CD4-positive, alpha-beta T cell treated with Interleukin-2 at 100 ng/mL for 4 hours (primary cell): ENCODE measurements at places on chromosomes 5 and 9.

- DNase-seq = no peak
These were observed 28.5 kb upstream of the TNFSF15 start for GRCh38 chr9:114834386-114834785.

GRCh38 chr5:140252470-140253126, 50.3 kb downstream of the PFDN1 start:
- no peak for DNase-seq

DNA sequence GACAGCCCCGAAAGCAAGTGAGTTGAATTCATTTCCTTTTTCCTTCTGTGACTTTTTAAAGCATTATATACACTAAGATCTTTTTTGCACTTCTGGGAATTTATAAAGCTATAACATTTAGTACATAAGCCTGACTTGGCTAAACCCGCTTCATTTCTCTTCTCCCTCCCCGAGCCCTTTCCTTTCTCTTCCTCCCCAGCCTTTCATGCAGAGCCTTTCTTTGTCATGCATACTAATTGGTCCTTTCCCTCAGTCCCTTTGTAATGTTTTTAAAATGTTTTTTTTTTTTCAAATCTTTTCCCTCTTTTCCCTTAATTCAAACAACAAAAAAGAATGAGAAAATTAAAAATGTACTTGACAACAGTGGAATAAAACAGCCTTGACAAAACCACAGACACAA, 246.4 kb downstream of the PSAT1 start:
- no peak for DNase-seq

DNA sequence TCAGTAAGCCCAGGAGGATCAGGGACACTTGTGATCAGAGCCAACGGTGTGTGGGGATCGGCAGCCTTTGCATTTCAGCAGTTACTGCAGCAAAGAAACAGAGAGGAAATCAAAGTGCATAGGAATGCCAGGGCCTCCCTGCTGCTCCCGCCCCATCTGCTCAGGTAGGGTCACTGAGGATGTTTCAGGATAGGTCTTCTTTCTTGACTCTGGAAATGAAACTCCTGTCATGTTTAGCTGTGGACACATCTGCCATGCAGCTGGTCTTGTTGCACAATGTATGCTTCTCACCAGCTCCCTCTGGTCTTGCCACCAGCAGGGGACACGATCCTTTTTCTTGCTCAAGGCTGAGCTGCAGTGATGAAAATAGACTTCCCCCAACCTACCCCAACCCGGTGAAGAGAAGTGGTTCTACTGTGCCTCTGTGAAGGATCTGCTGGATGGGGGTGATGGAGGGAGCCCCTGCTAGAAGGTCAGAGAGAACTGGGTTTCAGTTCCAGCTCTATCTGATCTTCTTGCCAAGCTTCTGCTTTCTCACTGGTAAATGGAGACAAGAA, 185.2 kb upstream of the KLF4 start:
- DNase-seq = no peak

- no peak for DNase-seq
These were observed 424.6 kb downstream of the MED10 start for GRCh38 chr5:5953584-5954274.

GRCh38 chr5:88503406-88503805, 234.8 kb upstream of the TMEM161B start:
- DNase-seq = no peak

- no peak for DNase-seq
These were observed 80.5 kb downstream of the IRX2 start for GRCh38 chr5:2670940-2671339.

DNA sequence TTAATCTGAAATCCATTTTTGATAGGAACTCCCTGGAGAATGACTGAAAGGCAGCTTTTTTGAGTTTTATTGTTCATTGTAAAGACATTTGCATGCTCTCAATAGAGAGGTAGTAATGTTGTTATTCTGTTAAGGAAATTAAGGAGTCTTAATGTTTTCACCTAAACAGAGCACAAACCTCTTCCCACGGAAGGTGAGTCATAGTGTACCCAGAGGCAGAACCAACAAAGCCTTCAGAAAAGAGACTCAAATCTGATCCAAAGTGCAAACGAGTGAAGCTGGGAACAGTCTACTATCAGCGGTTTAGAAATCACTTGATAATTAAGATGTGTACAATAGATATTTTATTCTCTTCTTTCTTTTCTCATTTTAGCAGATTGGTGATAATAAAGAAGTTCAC, 470.5 kb downstream of the PLK2 start:
- no peak for DNase-seq

DNA sequence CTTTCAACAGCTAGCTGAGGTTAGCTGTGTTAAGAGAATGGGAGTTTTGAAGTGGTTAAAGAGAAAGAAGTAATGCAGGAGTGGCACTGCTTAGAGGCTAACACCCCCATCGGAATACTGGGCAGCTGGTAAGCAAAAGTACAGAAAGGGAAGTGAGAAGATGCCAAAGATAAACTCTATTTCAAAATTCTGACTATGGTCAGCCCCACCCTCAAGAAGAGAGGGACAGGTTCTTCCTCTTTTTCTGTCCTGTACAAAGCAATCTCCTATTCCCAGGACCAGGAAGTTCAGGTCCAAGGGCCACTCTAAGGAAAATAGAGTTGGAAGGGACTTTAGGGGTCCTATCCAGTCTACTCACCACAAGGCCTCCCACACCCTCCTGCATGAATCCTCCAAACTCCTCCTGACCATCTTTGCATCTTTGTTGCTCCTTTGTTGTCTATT, 45.9 kb upstream of the JAK2 start:
- peak; percentile 24 for DNase-seq

GRCh38 chr5:66365981-66366380, 221.9 kb downstream of the SREK1 start:
- DNase-seq = no peak

DNA sequence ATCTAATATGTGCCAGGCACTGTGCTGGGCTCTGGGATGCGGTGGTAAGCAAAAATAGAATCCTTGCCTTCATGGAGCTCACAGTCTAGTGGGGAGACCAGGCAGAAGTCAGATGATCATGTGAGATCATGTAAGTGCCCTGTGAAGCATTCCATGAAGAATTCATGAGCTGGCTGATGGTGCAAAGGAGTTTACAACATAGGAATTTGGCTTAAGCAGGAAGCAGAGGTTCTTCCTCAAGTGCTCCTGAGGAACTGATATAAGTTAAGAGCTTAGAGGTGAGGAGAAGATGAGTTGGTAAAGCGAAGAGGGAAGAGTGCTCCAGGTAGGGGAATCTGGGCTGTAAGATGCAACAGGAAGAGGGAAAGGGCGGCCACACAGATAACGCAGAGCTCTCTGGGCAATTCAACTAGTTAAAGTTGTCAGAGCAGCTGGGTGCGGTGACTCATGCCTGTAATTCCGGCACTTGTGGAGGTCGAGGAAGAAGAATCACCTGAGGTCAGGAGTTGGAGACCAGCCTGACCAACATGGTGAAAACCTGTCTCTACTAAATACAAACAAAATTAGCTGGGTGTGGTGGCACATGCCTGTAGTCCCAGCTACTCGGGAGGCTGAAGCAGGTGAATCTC, 78.5 kb upstream of the SPATA31D4 start:
- DNase-seq = no peak

- DNase-seq = no peak
These were observed at the start of gene MSX2 for GRCh38 chr5:174724484-174725260. MSX2 (plus strand) TSS chr5:174724582; CDS start chr5:174724660, 78 bp downstream.

DNA sequence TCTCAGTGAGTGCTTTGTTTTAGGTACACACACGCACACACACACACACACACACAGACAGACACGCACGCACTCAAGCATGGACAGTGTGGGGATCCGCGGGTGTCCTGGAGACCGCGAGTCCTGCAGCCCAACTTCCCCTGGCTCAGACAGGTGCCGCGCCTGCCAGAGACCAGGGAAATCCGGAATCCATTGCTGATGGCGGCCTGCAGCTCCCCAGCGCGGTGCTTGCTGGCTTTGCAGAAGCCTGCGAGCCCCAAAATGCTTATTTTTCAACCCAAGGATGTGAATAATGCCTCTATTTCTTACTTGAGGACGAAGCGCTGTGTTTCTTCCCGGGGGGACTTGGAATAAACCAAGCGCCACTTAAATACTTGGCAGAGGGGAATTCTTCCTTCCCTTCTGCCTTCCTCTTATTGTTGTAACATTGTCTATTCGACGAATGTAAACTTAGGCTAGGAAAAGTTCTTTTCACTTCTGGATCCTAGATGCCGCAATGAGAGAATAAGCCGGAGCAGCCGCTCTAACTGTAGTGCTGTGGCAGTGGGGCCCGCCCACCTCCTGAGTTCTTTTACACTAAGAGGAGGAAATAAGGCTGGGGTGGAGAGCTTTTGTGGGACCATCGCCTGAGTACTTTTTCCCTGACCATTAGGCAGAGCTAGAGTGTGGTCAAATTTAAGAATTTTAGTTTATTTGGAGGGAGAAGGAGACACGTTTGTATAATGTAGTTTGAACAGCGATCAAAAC, 802 bp downstream of the ITGA2 start:
- peak; percentile 28 for DNase-seq

DNA sequence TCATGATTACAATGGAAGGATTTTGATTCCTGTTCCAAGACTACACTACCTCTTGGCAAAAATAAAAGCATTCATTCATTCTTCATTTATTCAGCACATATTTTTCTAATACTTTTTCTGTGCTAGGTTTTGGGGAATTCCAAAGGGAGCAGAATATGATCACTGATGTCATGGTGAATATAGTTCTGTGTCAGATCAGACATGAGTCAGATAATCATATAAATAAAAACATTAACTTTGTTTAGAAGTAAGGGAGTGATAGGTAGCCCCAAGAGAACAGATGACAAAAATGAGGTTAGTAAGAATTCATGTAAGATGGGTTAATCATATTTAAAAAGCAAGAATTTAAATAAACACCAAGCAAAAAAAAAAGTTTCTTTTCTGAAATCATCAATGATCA, 94.1 kb upstream of the RANBP6 start:
- no peak for DNase-seq

- no peak for DNase-seq
These were observed 206.1 kb upstream of the IRX1 start for GRCh38 chr5:3389471-3390026.

DNA sequence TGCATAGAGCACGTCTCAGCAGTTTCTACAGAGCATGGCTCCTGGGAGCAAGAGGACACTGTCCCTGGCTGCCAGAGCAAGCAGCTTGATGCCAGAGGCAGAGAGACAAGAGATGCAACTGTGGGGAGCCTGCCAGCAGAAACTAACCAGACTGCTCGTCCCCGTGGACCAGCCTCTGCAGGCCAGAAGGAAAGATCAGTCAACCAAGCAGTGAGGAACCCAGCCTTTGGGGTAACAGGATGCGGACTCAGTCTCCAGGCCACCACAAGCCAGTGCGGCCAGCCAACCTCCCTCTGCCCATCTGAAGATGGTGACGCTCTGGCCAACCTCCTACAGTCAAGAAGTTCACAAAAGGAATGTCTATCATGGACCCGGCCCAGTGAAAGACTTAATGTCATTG, 3.7 kb downstream of the SURF4 start:
- no peak for DNase-seq

- no peak for DNase-seq
These were observed 17.0 kb downstream of the PLPP7 start for GRCh38 chr9:131306397-131307004.

GRCh38 chr9:132274861-132275260, 79.9 kb downstream of the SETX start:
- no peak for DNase-seq

DNA sequence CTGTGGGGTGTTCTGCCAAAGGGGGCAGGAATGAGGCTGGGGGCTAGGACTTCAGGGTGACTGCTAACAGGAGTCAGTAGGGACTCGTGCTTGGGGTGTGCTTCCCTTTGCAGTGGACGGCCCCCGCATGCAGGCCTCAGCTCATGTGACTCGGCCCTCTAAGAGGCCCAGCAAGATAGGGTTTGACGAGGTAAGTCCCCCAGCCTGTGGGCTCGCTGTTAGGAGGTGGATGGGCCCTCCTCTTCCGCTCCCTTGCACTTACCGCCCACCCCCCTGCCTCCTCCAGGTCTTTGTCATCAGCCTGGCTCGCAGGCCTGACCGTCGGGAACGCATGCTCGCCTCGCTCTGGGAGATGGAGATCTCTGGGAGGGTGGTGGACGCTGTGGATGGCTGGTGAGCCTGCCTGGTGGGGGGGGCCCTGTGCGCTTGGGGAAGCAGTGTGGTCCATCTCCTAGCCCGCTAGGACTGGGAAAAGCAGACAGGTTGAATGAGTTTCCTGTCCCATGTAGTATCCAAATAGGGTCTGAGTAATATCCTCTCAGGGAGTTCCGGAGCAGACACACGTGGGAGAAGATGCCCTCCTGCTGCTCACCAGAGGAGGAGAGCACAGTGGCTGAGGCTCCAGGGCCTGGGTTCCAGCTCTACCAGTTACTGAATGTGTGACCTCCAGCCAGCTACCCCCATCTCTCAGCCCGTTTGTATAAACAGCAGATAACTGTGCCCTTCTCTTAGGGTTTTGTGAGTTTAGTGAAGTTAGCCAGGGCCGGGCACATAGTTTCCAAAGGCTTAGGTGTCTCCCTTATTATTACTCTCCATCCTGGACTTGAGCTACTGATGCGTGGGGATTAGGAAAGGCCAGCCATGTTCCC, 8.2 kb downstream of the CERCAM start:
- no peak for DNase-seq

DNA sequence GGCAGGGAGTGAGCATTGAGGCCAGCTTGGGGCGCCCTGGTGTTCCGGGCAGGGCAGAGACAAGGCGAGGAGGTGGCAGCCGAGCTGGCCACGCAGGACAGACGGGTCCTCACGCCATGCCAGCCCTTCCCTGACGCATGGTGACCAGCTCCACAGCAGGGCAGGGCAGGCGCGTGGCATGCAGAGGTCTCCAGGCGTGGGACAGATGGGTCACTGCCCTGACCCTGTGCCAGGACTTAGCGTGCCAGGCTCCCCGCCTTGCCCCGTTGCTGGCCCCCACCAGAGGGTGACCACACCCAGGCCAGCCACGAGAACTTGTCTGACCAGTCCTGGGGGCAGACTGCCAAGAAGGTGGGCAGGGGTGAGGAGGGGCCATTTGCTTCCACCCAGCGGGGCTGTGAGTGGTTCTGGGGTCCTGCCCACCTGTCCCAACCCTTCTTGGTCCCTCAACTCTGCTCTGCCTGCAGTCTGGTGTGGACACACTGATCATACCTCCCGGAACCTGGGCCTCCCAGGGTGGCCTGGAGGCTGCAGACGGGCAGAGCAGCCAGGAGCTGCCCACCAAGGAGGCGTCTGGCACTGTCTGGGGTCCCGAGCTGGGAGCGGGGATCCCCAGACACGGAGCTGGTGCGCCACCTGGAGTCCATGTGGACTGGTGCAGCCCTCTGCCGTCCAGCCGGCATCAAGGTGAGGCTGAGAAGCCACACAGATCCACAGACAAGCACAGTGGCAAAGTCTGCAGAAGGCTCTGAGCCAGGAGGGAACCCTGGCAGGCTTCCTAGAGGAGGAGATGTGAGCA, at the start of gene RNF224:
RNF224 (plus strand) TSS at position 449 of the 799 bp plus-strand sequence. CDS start 834 bp downstream, outside the sequence.
- DNase-seq = peak; percentile 82

DNA sequence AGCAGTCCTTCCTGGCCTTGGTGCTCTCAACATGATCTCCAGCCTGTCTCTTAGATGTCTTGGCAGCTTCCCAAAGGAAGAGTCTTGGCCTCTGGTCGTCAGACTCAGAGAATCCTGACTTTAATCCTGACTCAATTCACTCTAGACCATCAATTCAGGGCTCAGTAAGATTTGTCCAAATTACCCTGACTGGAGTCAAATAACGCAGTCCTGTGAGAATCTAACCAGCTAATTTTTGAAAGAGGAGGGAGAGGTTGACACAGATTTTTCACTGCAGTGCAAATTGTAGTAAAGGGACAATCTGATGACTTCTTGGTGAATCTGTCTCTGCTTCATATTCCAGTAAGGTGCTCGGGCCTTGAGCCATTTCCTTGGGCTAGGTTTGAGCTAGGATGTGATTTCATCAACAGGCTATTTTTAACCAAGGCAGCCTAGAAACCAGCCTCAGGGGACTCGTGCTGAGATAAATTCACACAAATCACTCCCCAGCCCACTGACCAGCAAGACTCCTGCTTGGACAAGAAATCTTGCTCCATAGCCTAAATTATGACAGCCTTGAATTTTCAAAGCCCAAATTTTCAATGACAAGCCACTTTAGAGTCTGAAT, 257.4 kb downstream of the ENC1 start:
- no peak for DNase-seq
